Naive thymus-derived CD8-positive, alpha-beta T cell (primary cell): ENCODE measurements at places on chromosomes 6 and 20. TPM values are rescaled to one million over a fixed set of nuclear protein-coding genes. Genes with fewer than 3 reads are reported as not detected.

DNA sequence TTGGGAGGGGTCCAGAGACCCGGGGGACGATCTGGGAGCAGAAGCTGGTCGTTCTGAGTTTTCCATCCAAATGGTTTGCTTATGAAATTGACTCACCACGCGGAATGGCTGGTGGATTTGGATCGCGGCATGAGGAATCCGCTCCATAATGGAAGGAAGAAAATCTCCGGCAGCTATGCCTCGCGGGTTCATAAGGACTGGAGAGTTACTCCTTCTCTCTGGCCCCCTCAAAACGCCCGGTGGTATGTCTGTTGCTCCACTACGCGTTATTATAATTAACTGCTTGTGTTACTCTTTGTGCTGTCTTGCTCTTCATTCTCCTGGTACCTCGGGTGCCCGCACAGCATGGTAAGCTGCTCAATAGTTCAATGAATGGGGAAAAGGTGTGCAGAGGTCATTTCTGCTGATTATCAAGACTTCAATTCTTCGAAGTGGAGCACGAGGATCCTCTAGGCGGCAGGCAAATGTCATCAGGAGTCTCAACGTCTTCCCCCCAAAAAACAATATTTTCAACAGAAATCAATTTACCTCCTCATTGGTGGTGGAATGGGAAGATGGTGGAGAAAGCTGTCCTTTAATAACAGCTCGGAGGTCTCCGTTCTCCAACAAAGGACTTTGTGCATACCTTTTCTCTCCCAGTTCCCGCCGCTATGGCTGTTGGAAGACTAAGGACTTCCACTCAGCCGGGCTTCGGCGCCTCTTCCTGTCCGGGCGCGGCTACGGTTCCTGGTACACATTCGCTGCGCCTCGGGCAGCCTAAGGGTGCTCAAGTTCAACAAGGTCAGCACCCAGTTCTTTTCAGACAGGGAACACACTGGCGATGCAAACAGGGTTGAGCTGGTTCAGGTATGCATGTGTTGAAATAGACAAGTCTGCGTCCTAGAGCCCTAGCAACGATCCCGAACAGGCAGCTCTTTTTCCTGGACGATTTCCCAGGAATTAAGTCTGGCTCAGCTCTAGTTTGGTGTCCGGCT, 9.2 kb upstream of the PRSS16 start:
- H3K4me3 ChIP-seq, result no peak overlapping the region
- peaks cover 62% of the 10 kb centered on the region for H3K27me3 ChIP-seq
- peaks cover 32% of the 10 kb centered on the region for H3K36me3 ChIP-seq

Gene RANBP9
- 50.4 TPM for total RNA-seq

- H3K27me3 ChIP-seq, result no peaks in the 10 kb centered on the region
- H3K4me3 ChIP-seq, result no peak overlapping the region
- peaks cover 4% of the 10 kb centered on the region for H3K36me3 ChIP-seq
- no peak overlapping the region for H3K27ac ChIP-seq
- DNase-seq, result no peak
Measured at GRCh38 chr20:44962483-44962882, 2.3 kb upstream of the TOMM34 start.

- no peaks in the 10 kb centered on the region for H3K36me3 ChIP-seq
- H3K4me3 ChIP-seq, result no peak overlapping the region
- no peak for DNase-seq
- H3K27ac ChIP-seq, result no peak overlapping the region
Measured at GRCh38 chr6:79170431-79170830, 64.1 kb downstream of the HMGN3 start.

GRCh38 chr6:163209005-163209404, 205.5 kb upstream of the QKI start:
- H3K27me3 ChIP-seq, result no peaks in the 10 kb centered on the region
- DNase-seq, result no peak
- no peak overlapping the region for H3K27ac ChIP-seq

GRCh38 chr6:50845499-50846143, 26.9 kb downstream of the TFAP2B start:
- no peak for DNase-seq
- H3K36me3 ChIP-seq, result peaks cover 22% of the 10 kb centered on the region
- no peak overlapping the region for H3K27ac ChIP-seq
- H3K4me3 ChIP-seq, result no peak overlapping the region
- H3K27me3 ChIP-seq, result peaks cover 57% of the 10 kb centered on the region
- no peaks in the 10 kb centered on the region for H3K4me1 ChIP-seq

Gene CDSN
- not detected for total RNA-seq

Gene LY6G6F
- total RNA-seq, result not detected

DNA sequence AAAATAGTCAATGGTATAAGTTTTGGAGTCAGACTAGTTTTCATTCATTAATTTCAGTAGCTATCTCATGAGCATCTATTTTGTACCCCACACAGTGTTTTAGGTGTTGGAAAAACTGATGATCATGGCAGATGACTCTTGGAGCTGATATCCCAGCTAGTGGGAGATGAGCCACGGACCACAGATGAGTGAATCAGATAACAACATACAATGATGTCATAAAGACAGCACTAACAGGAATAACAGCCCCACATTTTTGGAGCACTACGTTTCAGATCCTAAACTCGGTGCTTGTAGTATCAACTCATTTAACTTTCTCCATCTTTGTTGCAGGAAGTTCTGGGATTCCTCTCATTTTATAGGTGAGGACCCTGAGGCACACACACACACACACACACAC, 67.8 kb upstream of the EDN3 start:
- H3K4me3 ChIP-seq, result no peak overlapping the region
- peaks cover 80% of the 10 kb centered on the region for H3K36me3 ChIP-seq
- peaks cover 17% of the 10 kb centered on the region for H3K4me1 ChIP-seq
